ENCODE measurements at places on chromosomes 5 and 9.

DNA sequence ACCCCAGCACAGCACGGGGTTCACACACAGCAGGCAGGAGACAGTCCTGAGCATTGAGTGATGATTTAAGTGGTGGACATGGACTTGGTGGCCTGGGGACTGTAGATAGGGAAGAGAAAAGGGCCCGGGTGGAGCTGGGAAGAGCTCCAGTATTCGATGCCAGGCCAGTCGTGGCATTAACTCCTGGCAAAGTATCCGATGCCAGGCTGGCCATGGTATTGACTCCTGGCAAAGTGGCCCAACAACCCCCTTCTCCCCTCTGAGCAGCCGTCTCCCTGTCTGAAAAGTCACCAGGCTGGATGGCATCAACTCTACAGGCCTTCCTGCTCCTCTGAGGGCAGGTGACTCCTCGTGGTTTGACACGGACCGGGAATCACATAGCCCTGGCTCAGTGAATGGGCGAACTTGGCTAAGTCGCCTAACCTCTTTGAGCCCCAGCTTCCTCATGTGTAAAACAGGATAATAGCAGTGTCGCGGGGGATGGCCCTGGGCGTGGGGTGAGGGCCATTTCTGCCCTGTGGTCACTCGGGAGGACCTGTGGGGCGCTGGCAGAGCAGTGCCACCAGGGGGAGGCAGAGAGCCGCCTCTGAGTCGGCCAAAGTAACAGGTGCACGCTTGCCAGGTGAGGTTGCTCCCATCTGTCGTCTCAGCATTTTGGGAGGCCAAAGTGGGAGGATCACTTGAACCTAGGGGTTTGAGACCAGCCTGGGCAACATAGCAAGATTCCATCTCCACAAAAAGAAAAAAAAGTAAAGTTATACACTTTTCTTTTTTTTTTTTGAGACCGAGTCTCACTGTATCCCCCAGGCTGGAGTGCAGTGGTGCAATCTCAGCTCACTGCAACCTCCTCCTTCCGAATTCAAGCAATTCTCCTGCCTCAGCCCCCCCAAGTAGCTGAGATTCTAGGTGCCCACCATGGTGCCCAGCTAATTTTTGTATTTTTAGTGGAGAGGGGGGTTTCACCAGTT is 5.7 kb upstream of the SEC16A start:
- DNase-seq: peak; percentile 74

- DNase-seq: no peak
Observed at GRCh38 chr9:71795097-71795813, 26.9 kb upstream of the CEMIP2 start.

- DNase-seq: peak; percentile 60
Observed at GRCh38 chr9:134130503-134131375, 5.1 kb upstream of the WDR5 start.

- DNase-seq: no peak
Observed at GRCh38 chr5:95837492-95837891, 15.0 kb upstream of the GLRX start.

DNA sequence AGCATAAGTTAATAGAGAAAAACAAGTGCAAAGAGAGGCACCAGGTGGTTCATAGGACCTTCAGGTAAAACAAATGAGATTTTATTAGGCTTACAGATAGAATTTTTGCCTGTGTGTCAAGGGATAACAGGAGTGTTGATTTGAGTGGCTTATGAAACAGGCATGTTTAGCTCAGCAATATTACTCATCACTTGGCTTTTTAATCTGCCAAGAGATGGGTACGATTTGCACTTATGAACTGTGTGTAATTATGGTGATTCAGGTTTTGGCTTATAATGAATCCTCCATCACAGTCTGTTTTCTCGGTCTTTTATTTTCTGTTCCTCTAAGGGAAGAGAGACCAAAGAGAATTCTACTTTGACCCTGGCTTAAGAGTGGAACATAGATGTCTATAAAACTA is 199.3 kb downstream of the DMRTA1 start:
- DNase-seq: peak; percentile 22

- DNase-seq: no peak
Observed at GRCh38 chr5:12284604-12285003, 380.4 kb upstream of the CTNND2 start.

GRCh38 chr9:93298498-93299417 is 114.8 kb downstream of the WNK2 start:
- peak; percentile 9 for DNase-seq

DNA sequence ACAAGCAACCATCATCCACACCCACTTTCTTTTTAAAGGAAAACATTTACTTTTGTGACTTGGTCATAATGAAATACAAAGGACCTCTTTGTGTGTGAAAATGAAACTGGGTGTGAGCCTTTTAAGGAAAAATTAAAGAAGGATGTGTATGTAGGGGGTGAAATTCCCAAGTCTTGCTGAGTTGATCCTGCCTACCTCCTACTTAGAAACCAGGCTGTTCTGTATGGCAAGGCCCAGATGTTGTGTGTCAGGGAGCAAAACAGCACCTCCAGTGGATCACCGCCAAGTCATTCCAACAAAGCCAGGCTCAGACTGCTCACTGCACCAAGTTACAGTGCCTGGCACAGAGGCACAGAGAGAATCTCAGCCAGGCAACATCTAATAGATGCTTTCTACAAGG is 198.5 kb upstream of the FBN2 start:
- no peak for DNase-seq

GRCh38 chr5:98839469-98840383 is 66.3 kb downstream of the RGMB start:
- peak; percentile 14 for DNase-seq

- no peak for DNase-seq
Observed at GRCh38 chr5:58457050-58457449, 2.8 kb downstream of the PLK2 start.
